Kidney (tissue), 22 donors: ENCODE measurements at places on chromosomes 3 and 15. TPM values are rescaled to one million over a fixed set of nuclear protein-coding genes. Genes with fewer than 3 reads are reported as not detected.

Gene CHRD
- 18.6 TPM for polyA plus RNA-seq

Gene MUSTN1
- 47.8 TPM for polyA plus RNA-seq

Gene SLC22A14
- 0.75 TPM for polyA plus RNA-seq

Gene TM2D3
- 47.9 TPM for polyA plus RNA-seq

Gene THPO
- polyA plus RNA-seq: 5.7 TPM
